ENCODE measurements at places on chromosomes 1 and 21. TPM values are rescaled to one million over a fixed set of nuclear protein-coding genes. Genes with fewer than 3 reads are reported as not detected.

The RGL1 gene
- total RNA-seq, result 60.7 TPM

The SHISA4 gene
- 15.7 TPM for total RNA-seq

The HSF2BP gene
- total RNA-seq, result 4.1 TPM

The CFAP45 gene
- total RNA-seq, result 0.63 TPM

The SLC44A3 gene
- total RNA-seq, result 2.2 TPM

The CIART gene
- 2.8 TPM for total RNA-seq

The TMEM269 gene
- total RNA-seq, result 0.94 TPM

The KRTAP19-1 gene
- not detected for total RNA-seq

The OPRD1 gene
- total RNA-seq, result 0.31 TPM

The NTNG1 gene
- total RNA-seq, result 14.4 TPM

The PLXNA2 gene
- 145 TPM for total RNA-seq

The ZC3H11A gene
- 124 TPM for total RNA-seq

The PRPF38A gene
- 22.8 TPM for total RNA-seq

The TRPM2 gene
- total RNA-seq, result 2.8 TPM

The MFAP2 gene
- total RNA-seq, result 14.7 TPM

The HTR6 gene
- 0.31 TPM for total RNA-seq

The ZNF362 gene
- 23.5 TPM for total RNA-seq

The CD5L gene
- total RNA-seq, result not detected

The CTH gene
- total RNA-seq, result 6.6 TPM

The SLC22A15 gene
- 13.1 TPM for total RNA-seq

The TDRD5 gene
- 1.9 TPM for total RNA-seq

The NBPF4 gene
- not detected for total RNA-seq

The RHD gene
- total RNA-seq, result not detected

The GABRD gene
- total RNA-seq, result 2.5 TPM

The MRAP gene
- total RNA-seq, result not detected

The ZBTB18 gene
- 713 TPM for total RNA-seq

The PYHIN1 gene
- total RNA-seq, result not detected

The LCE1D gene
- total RNA-seq, result not detected

The RXFP4 gene
- total RNA-seq, result not detected

The INSRR gene
- total RNA-seq, result 0.31 TPM

The FCER1A gene
- not detected for total RNA-seq

The FMO5 gene
- 0.63 TPM for total RNA-seq

The TNFRSF9 gene
- not detected for total RNA-seq

The CHIT1 gene
- not detected for total RNA-seq

The NBPF20 gene
- 10.6 TPM for total RNA-seq

The PADI4 gene
- not detected for total RNA-seq

The RGS18 gene
- 0.94 TPM for total RNA-seq

The PIGR gene
- total RNA-seq, result not detected

The CD48 gene
- not detected for total RNA-seq

The SRGAP2C gene
- 82.3 TPM for total RNA-seq

The UBL4B gene
- total RNA-seq, result not detected

The RHOU gene
- total RNA-seq, result 28.2 TPM

The MTMR11 gene
- total RNA-seq, result 4.1 TPM

All from parietal lobe (tissue), 2 donors.